ENCODE measurements at places on chromosomes 3 and 15. TPM values are rescaled to one million over a fixed set of nuclear protein-coding genes. Genes with fewer than 3 reads are reported as not detected.

DNA sequence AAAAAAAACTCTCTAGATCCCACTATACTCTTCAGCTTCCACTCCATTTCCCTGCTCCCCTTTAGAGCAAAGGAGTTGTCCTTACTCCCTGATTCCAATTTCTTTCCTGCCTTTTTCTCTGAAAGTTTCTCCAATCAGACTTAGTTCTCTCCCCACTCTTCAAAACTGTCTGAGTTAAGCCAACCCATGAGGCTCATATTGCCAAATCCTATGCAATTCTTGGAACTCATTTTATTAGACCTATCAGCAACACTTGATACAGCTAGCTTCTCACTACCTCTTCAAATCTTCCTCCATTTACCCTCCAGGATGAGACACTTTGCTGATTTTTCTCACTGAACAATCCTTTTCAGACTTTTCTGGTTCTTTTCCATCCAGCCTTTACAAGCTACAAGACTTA is 233.1 kb downstream of the THRB start:
- H3K4me1 ChIP-seq: no peaks in the 10 kb centered on the region
- no peaks in the 10 kb centered on the region for H3K36me3 ChIP-seq
- H3K27ac ChIP-seq: no peak overlapping the region
- DNase-seq: no peak
- H3K27me3 ChIP-seq: no peaks in the 10 kb centered on the region
- no peak overlapping the region for H3K4me3 ChIP-seq

- no peaks in the 10 kb centered on the region for H3K4me1 ChIP-seq
- no peak for DNase-seq
- H3K27ac ChIP-seq: no peak overlapping the region
- H3K27me3 ChIP-seq: no peaks in the 10 kb centered on the region
- no peaks in the 10 kb centered on the region for H3K36me3 ChIP-seq
- no peak overlapping the region for H3K4me3 ChIP-seq
These were observed 17.8 kb upstream of the ZFYVE19 start for GRCh38 chr15:40789119-40789518.

GRCh38 chr3:183069086-183069485 is 30.2 kb downstream of the MCCC1 start:
- H3K4me3 ChIP-seq: no peak overlapping the region
- no peak overlapping the region for H3K27ac ChIP-seq
- H3K36me3 ChIP-seq: no peaks in the 10 kb centered on the region

DNA sequence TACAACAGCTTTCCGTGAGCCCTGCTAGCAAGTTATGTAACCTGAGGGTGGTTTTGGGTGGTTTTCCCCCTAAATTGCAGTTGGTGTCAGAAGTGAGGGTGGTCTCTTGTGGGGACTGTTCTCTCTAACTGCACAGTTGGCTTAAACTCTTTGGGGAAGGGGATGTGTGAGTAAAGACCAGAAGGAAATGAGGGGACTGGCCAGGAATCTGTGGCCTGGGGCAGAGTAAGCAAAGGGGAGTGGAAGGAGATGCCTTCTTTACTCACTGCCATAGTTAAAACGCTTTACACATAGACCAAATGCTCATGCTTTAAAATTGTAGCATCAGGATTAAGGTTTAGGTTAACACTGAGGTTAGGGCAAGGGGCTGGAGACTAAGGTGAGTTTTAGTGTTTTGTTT is 21.2 kb upstream of the XIRP1 start:
- no peak overlapping the region for H3K4me3 ChIP-seq
- DNase-seq: no peak
- H3K27me3 ChIP-seq: no peaks in the 10 kb centered on the region
- H3K4me1 ChIP-seq: no peaks in the 10 kb centered on the region

DNA sequence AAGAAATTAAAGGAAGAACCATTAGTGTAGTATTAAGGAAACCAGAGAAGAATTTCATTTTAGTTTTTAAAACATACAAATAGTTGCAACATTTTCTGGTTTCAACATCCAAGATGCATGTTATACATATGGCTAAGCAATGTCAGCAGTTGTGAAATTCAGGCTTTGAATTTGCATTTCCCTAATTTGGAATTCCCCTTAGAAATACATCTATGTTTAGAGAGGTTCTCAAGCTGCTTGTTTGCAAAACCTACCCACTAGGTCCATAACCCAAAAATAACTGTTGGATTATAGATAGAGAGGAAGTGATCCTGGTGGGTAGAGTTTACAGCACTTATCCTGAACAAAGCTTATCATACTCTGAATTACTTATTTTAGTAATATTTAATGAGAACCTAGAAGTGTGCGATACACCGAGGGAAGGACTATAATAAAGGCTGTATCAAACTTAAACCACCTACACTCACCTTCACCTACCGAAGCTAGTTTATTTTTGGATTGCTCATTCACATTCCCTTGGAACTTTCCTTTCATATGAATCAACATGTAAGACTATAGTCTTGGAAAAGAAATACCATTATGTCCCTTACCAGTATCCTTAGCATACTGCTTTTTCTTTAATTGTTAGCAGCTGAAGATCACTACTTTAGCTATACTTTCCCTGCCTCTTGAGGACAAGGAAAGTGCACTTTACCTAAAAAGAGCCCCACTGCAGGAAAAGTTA is 60.6 kb downstream of the CHAC1 start:
- no peak overlapping the region for H3K27ac ChIP-seq
- DNase-seq: no peak
- no peaks in the 10 kb centered on the region for H3K4me1 ChIP-seq
- H3K4me3 ChIP-seq: no peak overlapping the region
- no peaks in the 10 kb centered on the region for H3K27me3 ChIP-seq

DNA sequence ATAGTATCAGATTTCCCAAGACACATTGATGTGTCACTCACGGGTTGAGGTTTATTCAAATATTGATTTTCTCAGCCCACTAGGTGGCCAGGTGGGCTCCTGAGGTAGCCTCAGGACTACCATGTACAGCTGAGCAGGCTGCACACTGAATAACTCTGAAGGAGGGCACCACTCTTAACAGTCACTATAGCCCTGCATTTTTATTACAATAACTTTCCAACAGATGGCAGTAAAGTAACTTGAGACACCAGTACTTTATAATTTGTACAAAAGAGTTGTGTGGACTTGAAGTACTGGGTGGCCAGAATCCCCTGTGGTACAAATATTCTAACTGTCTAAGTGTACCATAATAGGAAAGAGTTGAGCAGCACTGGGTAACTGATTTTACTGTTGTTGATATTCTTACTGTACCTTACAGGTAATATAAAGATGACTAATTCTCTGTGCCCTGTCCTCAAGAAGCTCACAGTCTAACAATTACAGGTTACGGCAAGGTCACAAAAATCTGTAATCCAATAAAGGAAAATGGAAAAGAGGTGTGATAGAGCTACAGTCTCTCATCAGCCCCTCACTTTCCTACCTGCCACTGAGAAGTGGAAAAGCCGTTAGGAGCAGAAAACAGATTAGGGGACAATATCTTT is 76.0 kb downstream of the ETFA start:
- H3K36me3 ChIP-seq: peaks cover 7% of the 10 kb centered on the region
- H3K27me3 ChIP-seq: no peaks in the 10 kb centered on the region
- no peaks in the 10 kb centered on the region for H3K4me1 ChIP-seq
- H3K4me3 ChIP-seq: no peak overlapping the region
- DNase-seq: no peak

- no peaks in the 10 kb centered on the region for H3K36me3 ChIP-seq
- no peaks in the 10 kb centered on the region for H3K27me3 ChIP-seq
- H3K27ac ChIP-seq: no peak overlapping the region
- H3K4me1 ChIP-seq: peaks cover 8% of the 10 kb centered on the region
These were observed 96.0 kb downstream of the CCNL1 start for GRCh38 chr3:157063926-157064325.

DNA sequence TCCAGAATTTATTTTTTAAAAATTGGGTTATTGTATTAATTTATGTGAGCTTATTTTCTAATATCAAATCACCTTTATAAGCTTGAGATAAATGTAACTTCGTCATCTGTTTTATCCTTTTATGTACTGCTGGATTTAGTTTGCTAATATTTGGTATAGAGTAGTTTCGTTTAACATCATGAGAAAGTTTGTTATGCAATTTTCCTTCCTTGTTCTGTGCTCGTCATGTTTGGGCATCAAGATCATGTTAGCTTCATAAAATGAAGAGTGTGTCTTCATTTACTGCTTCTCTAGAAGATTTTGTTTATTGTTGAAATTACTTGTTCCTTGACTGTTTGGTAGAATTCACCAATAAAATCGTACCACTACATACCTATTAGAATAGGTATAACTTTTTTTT is 262.1 kb upstream of the SATB1 start:
- H3K27ac ChIP-seq: no peak overlapping the region
- no peak for DNase-seq
- H3K36me3 ChIP-seq: no peaks in the 10 kb centered on the region
- H3K27me3 ChIP-seq: no peaks in the 10 kb centered on the region
- H3K4me1 ChIP-seq: no peaks in the 10 kb centered on the region
- no peak overlapping the region for H3K4me3 ChIP-seq

- no peak for DNase-seq
- H3K27ac ChIP-seq: no peak overlapping the region
- H3K27me3 ChIP-seq: no peaks in the 10 kb centered on the region
- no peak overlapping the region for H3K4me3 ChIP-seq
These were observed 22.5 kb downstream of the HEXA start for GRCh38 chr15:72353266-72353665.

- no peaks in the 10 kb centered on the region for H3K4me1 ChIP-seq
- no peak for DNase-seq
- no peaks in the 10 kb centered on the region for H3K27me3 ChIP-seq
- no peaks in the 10 kb centered on the region for H3K36me3 ChIP-seq
- H3K27ac ChIP-seq: peak overlapping the region; percentile 43
These were observed 64.4 kb upstream of the SNRPA1 start for GRCh38 chr15:101359365-101359947.

GRCh38 chr15:41501191-41501917 is 7.7 kb downstream of the ITPKA start:
- H3K4me3 ChIP-seq: no peak overlapping the region
- peaks cover 22% of the 10 kb centered on the region for H3K4me1 ChIP-seq
- H3K27me3 ChIP-seq: no peaks in the 10 kb centered on the region
- no peak for DNase-seq

DNA sequence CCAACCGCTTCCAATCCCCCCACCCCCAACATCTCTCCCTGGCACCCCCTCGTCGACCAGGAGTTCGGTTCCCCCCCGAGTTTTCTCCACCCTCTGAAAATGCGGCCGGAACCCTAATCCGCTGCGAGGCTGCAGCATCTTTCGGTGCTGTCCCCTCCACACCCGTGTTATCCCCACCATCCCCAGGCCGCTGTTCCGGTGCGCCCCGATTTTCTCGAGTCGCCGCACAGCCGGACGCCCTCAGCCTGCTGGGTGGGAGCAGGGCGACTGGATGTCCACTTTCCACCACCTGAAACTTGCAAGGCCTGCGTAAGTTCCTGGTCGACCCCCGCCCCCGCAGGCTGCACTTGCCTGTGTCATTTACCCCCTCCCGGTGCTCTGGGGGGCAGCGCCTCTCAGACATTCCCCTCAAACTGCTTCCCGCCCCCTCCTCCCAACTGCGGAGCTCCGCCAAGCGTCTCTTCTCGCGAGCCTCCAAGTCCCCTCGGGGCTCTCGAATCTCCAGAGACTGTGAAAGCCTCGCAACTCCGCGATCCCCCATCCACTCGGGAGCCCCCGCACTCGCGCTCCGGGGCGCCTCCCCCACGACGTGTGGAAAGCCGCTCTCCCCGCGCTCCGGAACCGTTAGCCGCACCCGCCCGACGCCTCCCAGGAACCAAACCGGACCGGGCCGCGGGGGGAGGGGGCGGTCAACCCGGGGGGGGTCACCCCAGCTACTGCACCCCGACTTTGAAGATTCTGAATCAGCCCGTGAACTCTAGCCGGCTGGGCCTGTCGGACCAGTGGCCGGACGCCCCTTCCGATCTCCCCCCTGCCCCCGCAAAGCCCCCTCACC is 566 bp downstream of the ETV5 start:
- no peak for DNase-seq
- H3K4me3 ChIP-seq: peak overlapping the region; percentile 48
- H3K27ac ChIP-seq: peak overlapping the region; percentile 72
- no peaks in the 10 kb centered on the region for H3K27me3 ChIP-seq
- no peaks in the 10 kb centered on the region for H3K4me1 ChIP-seq

DNA sequence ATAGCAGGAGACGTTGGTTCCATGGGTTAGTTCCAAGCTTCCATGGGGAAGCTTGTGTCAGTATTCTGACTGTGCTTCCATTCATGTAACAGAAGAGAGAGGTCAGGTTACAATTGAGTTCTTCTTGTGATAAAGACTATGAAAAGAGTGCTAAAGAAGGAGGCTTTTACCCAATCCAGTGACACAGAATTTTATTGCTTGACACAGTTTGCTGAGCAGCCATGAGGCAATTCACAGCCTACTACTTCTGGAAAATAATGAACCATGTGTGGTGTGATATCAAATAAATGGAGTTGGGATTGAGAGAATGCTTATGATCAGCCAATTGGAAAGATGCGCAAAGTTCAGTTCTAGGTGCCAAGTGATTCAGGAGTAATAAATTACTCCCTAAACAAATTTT is 233.4 kb downstream of the LSAMP start:
- H3K4me1 ChIP-seq: no peaks in the 10 kb centered on the region
- no peaks in the 10 kb centered on the region for H3K27me3 ChIP-seq
- H3K4me3 ChIP-seq: no peak overlapping the region
- H3K36me3 ChIP-seq: no peaks in the 10 kb centered on the region
- DNase-seq: no peak
- no peak overlapping the region for H3K27ac ChIP-seq

DNA sequence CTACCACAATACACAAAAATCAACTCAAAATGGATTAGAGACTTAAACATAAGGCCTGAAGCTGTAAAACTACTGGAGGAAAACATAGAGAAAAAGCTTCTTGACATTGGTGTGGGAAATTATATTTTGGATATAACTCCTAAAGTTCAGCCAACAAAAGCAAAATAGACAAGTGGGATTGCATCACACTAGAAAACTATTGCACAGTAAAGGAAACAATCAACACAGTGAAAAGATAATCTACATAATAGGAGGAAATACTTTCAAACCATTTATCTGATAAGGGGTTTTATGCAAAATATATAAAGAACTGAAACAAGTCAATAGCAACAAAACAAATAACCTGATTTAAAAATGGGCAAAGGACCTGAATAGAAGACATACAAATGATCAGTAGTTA is 37.6 kb upstream of the TP63 start:
- H3K27ac ChIP-seq: no peak overlapping the region
- no peaks in the 10 kb centered on the region for H3K27me3 ChIP-seq
- no peak overlapping the region for H3K4me3 ChIP-seq
- no peak for DNase-seq

- H3K36me3 ChIP-seq: no peaks in the 10 kb centered on the region
- no peaks in the 10 kb centered on the region for H3K27me3 ChIP-seq
- no peak for DNase-seq
- no peaks in the 10 kb centered on the region for H3K4me1 ChIP-seq
These were observed 24.6 kb upstream of the RSL24D1 start for GRCh38 chr15:55221090-55222011.

- H3K27ac ChIP-seq: no peak overlapping the region
- H3K4me3 ChIP-seq: no peak overlapping the region
- no peak for DNase-seq
- H3K36me3 ChIP-seq: no peaks in the 10 kb centered on the region
These were observed 48.0 kb downstream of the TYRO3 start for GRCh38 chr15:41606997-41607396.

- H3K27me3 ChIP-seq: no peaks in the 10 kb centered on the region
- no peak overlapping the region for H3K4me3 ChIP-seq
- no peaks in the 10 kb centered on the region for H3K36me3 ChIP-seq
- DNase-seq: no peak
- no peak overlapping the region for H3K27ac ChIP-seq
These were observed 410.5 kb upstream of the CADM2 start for GRCh38 chr3:84547971-84548970.

The FBXL22 gene
- 2.8 TPM for total RNA-seq

The KLHL40 gene
- total RNA-seq: not detected

The HIGD2B gene
- total RNA-seq: not detected

The SPATA12 gene
- total RNA-seq: not detected

The CYP1A2 gene
- not detected for total RNA-seq

The WDR53 gene
- 6.1 TPM for total RNA-seq

Data from tibial nerve (tissue), 4 donors.